ENCODE measurements at places on chromosomes 11 and 22. TPM values are rescaled to one million over a fixed set of nuclear protein-coding genes. Genes with fewer than 3 reads are reported as not detected.
A peak's percentile ranks its signal among the peaks of the same experiment; 100 is the strongest.

Gene ABCG4
- total RNA-seq = 0.11 TPM

Gene SERPING1
- total RNA-seq = not detected

Gene GLYAT
- total RNA-seq = not detected

GRCh38 chr11:45087900-45088160, 58.6 kb upstream of the PRDM11 start:
- no peak overlapping the region for H3K27ac ChIP-seq
- no peaks in the 10 kb centered on the region for H3K36me3 ChIP-seq
- no peak for DNase-seq

DNA sequence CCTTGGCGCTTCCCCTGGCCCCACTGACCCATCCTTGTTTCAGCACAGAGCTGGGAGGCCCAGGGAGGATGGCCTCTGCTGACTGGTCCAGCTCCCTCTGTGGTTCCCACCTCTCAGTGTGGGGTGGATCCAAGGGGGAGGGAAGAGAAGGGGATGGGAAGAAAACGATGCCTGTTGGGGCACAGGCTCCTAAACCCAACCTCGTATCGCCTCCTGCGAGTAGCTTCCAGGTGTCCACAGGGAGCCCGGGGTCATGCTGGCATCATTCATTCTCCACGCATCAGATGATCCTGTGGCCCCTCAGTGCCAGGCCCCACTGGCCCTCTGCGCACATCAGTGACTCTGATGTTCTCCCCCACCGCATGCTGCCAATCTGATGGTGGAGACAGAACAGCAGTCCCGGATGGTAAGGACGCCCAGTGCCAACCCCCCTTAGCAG, 5.1 kb downstream of the MYEOV start:
- DNase-seq = no peak
- peaks cover 45% of the 10 kb centered on the region for H3K4me1 ChIP-seq
- H3K27me3 ChIP-seq = no peaks in the 10 kb centered on the region
- no peak overlapping the region for H3K4me3 ChIP-seq
- H3K36me3 ChIP-seq = no peaks in the 10 kb centered on the region

DNA sequence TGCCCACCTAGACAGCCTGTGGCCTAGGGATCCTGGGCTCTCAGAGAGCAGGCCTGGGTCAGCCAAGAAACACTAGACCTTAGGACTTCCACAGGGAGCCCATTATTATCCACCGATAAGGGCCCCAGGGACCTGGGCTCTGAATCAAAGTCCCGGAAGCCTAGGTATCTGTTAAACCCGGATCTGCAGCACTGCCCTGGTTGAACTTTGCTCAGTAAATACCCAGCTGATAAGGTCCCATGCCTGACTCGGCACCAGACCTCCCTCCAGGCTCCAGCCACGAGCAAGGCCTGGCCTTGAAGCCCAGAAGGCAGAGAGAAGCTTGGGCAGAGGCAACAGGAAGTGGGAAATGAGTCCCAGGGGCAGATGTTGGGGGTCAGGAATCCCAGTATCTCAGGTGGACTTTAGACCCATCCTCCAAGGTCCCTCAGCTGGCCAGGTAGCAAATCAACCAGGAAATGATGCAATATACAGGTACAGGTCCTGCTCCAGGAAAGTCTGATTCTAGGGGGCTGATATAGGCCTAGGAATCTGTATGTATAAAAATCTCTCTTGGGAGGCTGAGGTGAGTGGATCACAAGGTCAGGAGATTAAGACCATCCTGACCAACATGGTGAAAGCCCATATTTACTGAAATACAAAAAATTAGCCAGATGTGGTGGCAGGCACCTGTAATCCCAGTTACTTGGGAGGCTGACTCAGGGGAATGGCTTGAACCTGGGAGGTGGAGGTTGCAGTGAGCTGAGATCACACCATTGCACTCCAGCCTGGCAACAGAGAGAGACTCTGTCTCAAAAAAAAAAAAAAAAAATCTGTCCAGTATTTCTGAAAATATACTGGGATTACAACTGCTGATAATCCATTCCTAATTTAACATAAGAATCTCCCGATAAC, 18.7 kb downstream of the POU2AF1 start:
- peaks cover 10% of the 10 kb centered on the region for H3K4me1 ChIP-seq
- no peak overlapping the region for H3K27ac ChIP-seq
- no peak for DNase-seq
- no peak overlapping the region for H3K4me3 ChIP-seq
- no peaks in the 10 kb centered on the region for H3K27me3 ChIP-seq
- peaks cover 24% of the 10 kb centered on the region for H3K36me3 ChIP-seq

DNA sequence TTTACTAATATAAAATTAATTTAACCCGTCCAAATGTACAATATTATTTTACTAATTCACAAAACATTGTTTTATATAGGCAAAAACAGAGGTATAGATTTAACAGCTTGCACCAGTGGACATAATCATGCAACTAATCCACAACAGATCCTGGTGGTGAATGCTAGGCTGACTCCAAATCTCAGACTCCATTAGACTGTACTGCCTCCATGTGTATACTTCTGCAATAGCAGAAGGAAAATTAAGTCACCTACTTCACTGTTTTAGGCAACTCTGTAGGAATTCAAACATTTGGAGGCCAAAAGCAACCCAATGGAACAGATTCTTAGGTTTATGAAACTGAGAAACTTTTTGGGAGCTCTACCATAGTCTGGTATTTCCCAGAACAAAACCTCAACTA, 30.0 kb upstream of the RAB39A start:
- H3K4me3 ChIP-seq = no peak overlapping the region
- no peak overlapping the region for H3K27ac ChIP-seq
- DNase-seq = no peak
- H3K27me3 ChIP-seq = peaks cover 5% of the 10 kb centered on the region

DNA sequence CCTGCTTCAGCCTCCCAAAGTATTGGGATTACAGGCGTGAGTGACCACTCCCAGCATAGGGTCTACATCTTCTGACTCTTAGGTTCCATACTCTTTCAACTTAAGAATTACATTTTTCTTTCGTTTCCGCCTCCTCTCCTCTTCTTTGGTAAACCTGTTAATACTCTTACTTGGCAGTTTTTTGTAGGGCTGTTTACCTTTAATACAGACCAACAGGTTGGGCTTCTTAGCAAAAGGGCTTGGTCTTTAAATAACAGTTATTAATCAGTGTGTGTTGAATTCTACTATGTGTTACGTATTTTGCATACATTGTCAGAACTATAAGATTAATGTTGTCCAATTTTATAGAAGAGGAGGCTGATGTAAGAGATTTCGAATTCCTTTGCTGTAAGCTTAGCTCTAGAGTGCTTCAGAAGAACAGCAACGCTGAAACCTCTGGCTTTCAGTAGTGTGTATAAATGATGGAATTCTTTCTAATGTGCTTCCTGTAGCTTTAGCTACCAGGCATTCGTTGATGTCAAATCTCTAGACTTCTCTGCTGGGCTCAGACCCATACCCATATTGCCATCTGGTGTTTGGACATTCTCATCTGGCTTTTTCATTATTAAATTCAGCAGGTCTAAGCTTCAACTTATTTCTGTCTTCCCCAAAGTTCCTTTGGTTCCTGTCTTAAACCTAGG, 3.1 kb downstream of the FDX1 start:
- DNase-seq = no peak
- no peaks in the 10 kb centered on the region for H3K27me3 ChIP-seq
- H3K36me3 ChIP-seq = peaks cover 25% of the 10 kb centered on the region
- peak overlapping the region; percentile 51 for H3K4me3 ChIP-seq
- no peak overlapping the region for H3K27ac ChIP-seq

DNA sequence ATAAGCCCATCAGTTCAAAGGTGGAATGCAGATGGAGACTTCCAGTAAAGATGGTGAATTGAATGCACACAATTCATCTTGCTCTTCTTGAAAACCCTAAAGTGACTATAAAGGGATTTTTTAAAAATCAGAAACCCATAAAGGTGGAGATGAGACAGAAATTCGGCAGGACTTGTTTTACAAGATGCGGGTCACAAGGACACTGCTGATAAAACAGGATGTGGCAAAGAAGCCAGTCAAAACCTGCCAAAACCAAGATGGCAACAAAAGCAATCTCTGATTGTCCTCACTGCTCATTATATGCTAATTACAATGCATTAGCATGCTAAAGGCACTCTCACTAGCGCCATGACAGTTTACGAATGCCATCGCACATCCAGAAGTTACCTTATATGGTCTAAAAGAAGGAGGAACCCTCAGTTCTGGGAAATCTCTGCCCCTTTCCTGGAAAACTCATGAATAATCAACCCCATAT, 137.1 kb downstream of the NECTIN1 start:
- no peak for DNase-seq
- H3K27me3 ChIP-seq = peaks cover 17% of the 10 kb centered on the region
- H3K4me1 ChIP-seq = peaks cover 4% of the 10 kb centered on the region
- H3K4me3 ChIP-seq = no peak overlapping the region

- H3K27ac ChIP-seq = no peak overlapping the region
- no peaks in the 10 kb centered on the region for H3K4me1 ChIP-seq
- peaks cover 25% of the 10 kb centered on the region for H3K27me3 ChIP-seq
- peak; percentile 20 for DNase-seq
- H3K4me3 ChIP-seq = no peak overlapping the region
- no peaks in the 10 kb centered on the region for H3K36me3 ChIP-seq
Observed at GRCh38 chr11:58900479-58901420, 38.5 kb upstream of the GLYATL1 start.

All from activated T-helper 2 cell treated with anti-CD3 and anti-CD28 coated beads, Interferon-gamma antibody, Interleukin-2, Interleukin-4, amounts not matched to agents 10 μg/mL and 5 μg/mL and 100 μg/mL, durations not matched to agents 14 hours and 24 hours and 36 hours (primary cell).